Suppressor macrophage treated with lipopolysaccharide for 1 hour (primary cell): ENCODE measurements at places on chromosomes 4 and X.

- DNase-seq = no peak
Measured at GRCh38 chr4:27490315-27490714, 629.7 kb downstream of the STIM2 start.

GRCh38 chrX:23901805-23902204 is 5.9 kb downstream of the APOO start:
- DNase-seq = peak; percentile 80

- no peak for DNase-seq
Measured at GRCh38 chr4:186554914-186555827, at the start of gene MTNR1A. Gene MTNR1A, minus strand, starts transcription at chr4:186555567. Its CDS starts 202 bp downstream, at chr4:186555365.

DNA sequence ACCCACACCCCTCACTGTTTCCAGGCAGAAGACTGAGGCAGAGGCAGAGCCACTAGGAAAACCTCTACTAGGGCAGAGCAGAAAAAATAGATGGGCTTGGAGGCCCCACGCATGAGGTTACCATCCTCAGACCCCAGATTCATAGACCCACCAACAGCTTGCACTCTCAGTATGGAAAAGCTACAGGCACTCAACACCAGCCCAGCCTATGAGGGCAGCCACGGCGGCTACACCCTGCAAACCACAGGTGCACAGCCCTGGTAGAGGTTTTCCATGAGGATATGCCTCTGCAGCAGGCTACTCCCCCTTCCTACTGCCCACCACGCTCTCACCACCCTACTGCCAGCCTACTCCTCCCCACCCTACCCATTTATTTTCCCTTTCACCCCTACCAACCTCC is 235.1 kb downstream of the CWH43 start:
- DNase-seq = no peak

- no peak for DNase-seq
Measured at GRCh38 chr4:130099105-130099504, 1003.2 kb downstream of the C4orf33 start.

DNA sequence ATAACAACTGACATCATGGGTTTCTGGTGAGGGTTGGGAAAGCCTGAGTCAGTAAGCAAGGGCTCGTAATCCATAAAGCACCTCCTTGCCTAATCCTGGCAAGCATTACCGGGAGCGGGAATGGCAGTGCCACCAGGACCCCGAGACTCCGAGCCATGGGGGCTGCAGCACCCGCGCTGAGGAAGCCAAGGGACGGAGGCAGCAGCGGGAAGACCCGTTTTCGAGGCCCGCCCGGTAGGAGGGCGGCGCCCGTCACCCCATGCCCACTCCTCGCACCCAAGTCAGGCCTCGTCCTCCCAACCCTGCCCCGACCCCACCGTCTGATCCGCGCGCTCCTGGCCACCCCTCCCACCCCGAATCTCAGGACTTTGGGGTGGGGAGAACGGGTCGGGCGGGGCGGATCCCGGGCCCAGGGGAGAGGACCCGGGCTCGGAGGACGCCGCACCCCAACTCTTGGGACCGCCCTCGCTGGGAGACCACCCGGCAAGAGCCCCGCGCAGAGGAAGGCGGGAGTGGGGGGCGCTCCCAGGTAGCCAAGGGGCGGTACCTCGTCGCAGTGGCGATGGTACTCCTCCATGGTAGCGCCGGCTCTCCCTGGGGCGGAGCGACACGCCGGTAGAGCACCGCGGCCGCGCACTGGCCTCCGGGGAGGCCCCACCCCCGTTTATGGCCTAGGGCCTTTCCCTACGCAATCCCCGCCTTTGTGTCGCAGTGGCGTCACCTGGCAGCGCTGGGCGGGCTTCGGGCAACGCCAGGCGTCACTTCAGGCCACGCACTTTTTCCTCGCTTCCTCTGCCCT is at the start of gene DYNLT3:
Gene DYNLT3 (minus strand): TSS at position 638 of the 799 bp plus-strand sequence. CDS start 61 bp downstream, at position 577.
- peak; percentile 82 for DNase-seq

GRCh38 chr4:30537456-30537855 is 182.7 kb upstream of the PCDH7 start:
- DNase-seq = no peak
